ENCODE measurements at places on chromosomes 7 and 10.

DNA sequence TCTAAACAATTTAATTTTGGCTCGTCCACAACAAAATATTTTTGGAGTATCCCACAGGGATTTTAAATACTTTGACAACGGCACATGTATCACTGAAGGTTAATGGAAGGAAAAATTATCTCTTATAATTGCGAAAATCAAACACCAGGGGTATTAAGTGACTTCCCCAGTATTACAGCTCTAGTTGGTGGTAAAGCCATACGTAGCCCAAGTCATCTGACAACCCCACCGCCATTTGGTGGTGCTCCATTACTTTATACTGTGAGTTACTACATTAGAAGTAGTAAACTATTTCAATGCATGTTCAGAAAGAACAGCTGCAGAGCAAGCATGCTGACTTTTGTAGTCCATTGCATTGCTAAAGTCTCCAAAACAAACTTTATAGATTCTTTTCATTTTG, 179.7 kb downstream of the HGF start:
- no peak for DNase-seq

DNA sequence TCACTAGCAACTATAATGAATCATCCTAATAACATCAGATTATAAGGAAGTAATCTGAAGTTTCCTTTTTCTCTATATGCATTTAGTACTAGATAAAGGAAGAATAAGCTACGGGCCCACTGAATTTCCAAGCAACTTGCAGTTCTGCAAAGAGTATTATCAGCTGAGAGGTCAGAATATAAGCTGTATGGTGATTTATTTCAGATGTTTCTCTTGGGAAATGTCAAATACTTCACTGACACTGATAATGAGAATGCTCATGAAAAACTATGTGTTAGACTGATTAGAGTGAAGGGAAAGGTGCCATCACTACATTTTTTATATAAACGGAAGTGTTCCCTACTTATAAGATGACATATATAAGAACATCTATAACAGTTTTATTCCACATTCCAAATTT, 251.2 kb upstream of the HGF start:
- DNase-seq = no peak

- DNase-seq = no peak
Measured at GRCh38 chr10:6956562-6956961, 376.5 kb upstream of the PRKCQ start.

- DNase-seq = no peak
Measured at GRCh38 chr7:16989811-16990413, 108.1 kb upstream of the AGR3 start.

- no peak for DNase-seq
Measured at GRCh38 chr10:104043854-104044253, 41.8 kb downstream of the COL17A1 start.

DNA sequence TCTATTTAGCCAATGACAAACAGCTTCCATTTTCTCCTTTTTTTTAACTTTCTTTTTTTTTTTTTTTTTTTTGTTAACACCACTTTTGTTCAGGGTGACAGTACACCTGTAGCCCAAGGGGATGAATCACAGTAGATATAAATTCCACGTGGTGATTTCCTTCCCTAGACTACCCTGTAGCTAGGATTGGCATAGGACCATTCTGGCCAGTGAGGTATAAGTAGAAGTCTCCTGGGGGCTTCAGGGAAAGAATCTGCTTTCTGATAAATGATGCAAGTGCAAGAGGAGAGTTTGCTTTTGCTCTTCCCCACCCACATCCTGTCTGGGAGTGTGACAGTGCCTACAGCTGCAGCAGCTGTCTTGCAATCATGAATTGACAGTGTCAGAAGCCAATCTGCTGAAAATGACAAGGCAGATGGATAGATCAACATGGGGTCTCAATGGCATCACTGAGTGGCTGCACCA, 63.2 kb upstream of the TOMM7 start:
- peak; percentile 17 for DNase-seq

GRCh38 chr10:68301790-68302502, 29.9 kb upstream of the HNRNPH3 start:
- DNase-seq = no peak

GRCh38 chr10:97571622-97572021, 957 bp upstream of the ANKRD2 start:
- DNase-seq = no peak
